NCI-H510A (cell line): ENCODE measurements at places on chromosomes 1 and 21.

DNA sequence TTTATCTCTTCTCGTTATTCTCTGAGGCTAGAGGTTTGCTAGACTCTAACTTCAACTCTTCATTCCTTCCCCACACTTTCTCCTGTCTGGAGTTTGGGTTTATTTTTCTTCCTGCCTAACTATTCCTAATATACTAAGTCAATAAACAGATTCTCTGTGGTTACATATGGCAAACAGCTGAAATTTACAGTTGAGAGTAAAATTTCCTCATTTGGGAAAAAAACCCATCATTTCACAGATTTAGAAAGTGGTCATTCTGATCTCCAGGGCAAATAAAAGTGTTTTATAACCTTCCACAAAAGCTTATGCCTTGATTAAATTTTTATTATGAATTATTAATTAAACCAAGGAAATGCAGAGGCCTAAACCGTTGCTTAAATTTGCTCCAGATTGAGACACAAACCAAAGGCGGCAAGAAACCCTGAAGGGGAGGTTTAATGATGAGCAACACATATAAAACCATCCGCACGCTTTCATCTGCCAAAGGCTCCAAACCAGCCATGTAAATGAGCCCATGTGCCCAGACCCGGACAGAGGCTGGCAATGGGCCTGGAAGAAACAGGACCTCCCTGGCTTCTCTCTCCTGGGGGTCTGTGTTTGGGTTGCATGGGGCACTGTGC lies 201.7 kb upstream of the LMO4 start:
- no peak for DNase-seq

DNA sequence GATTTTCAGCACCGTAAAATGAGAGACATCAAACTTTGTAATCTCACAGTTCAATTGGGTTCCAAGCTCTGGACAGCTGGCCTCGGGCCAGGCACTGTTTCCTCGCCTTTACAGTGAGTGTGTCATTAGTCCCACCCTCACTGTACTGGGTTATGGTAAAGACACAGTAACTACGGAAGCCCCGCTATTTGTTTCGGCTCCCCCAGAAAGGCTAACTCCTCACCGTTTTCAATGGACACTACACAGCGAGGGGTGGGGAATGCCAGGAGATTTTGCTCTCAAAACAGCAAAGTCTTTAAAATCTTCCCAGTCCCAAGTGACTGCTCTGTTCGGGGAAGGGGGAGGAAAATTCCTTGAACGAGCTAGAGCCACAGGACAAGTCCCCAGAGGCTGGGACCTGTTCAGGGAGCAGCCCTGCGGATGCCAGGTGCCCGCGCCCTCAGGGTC lies 757 bp upstream of the SPSB1 start:
- no peak for DNase-seq

- no peak for DNase-seq
Observed at GRCh38 chr1:17013491-17014320, 2.0 kb upstream of the ATP13A2 start.

DNA sequence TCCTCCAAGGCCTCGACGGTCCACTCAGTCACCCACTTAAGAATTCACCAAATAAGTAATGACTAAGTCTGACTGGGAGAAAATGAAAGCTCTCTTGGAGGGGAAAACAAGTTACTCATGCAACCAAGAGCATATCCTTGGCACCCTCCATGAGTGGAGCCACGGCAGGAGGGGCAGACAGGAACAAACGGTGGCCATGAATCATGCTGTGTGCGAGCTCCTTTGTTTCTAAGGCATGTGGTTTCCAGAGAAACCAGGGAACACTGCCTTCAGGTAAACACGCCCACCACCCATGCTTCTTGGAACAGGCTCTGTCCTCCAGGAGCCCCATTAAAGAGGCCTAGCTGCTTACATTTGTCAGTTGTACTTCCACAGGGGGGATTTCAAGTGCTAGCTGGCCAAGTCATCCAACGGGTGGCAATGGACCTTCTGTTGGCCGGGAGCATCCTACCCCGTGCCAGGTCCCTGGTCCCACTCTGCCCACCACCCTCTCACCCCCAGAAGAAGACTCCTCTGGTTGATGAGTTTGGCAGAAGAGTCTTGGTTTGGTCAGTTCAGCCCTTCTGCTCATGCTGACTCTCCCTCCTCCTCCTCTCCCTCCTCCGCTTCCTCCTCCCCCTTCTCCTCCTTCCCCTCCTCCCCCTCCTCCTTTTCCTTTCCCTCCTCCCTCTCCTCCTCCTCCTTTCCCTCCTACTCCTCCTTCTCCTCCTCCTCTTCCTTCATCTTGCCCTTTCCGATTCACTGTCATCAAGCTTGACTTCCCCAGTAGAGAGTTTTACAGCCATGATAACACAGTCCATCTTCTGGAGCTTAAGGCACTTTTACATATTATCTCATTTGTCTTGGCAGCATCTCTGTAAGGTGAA lies 107.6 kb downstream of the CCDC185 start:
- DNase-seq = no peak

DNA sequence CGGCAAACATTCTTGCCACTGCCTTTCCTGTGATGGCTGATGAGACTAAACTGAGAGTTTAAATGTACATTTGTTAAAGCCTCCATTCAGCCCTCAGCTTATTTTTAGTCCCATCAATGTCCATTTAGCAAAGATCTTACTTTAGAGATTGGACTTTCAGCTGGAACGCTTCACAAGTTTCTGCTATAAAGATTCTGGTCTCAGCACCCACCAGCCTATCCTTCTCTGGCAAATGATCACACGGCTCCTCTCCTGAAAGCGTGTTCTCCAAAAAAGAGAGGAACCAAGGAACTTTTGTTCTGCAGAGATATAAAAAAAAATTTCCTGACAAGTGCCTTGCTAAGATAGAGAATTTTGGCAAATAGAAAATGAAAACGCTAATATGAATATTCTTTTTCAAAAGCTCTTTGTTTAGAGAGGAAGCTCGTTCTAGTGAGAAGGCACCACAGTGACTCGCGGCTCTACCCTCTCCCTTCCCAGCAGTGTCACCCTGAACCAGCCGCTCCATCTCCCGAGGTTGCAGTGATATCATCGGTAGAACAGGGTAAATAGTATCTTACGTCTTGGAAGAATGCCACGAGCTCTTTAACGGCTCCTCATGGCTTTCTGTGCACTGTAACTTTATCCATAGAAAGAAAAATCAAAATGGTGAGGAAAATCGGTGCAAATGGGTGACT lies 200.2 kb downstream of the APP start:
- DNase-seq = no peak
